ENCODE measurements at places on chromosomes 7 and 10. TPM values are rescaled to one million over a fixed set of nuclear protein-coding genes. Genes with fewer than 3 reads are reported as not detected.
A peak's percentile ranks its signal among the peaks of the same experiment; 100 is the strongest.

- DNase-seq = peak; percentile 5
These were observed 7.3 kb downstream of the SFRP5 start for GRCh38 chr10:97764519-97764931.

DNA sequence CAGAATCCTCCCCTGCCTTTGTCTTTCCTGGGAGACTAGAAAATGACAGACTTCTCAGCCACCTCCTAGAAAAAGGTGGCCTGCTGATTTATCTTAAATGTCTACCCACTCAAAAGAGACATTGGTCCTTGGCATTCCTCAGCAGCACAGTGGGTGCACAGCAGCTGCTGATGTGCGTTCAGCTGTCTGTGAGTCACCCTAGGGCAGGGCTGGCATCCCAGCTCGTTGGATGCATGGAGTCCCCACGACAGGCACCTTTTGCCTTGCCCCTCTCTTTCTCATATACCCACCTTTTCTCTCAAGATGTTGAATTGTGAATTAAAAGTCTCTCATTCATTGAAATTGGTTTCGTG, 113.0 kb downstream of the DOCK1 start:
- no peak for DNase-seq

- DNase-seq = no peak
These were observed 3.1 kb downstream of the ZNF786 start for GRCh38 chr7:149087376-149087775.

GRCh38 chr10:2985729-2986232, 81.6 kb upstream of the PFKP start:
- peak; percentile 61 for DNase-seq

DNA sequence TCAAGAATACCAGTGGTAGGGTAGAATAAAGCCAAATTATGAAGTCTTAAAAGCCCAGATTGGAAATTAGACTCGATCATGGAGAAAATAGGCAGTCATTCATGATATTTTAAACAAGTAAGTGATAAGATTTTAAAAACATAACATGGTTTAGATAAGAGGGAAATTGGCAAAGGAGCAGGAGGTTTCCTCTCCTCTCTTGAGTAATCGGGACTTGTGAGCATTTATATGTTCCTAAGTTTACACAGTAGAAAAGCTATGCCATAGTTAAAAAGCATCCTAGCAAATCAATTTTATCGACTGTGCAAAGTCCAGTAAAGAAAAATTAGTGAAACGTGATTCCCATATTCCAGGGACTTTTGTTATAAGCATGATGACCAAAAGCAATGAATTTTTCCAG, 313.2 kb downstream of the AHR start:
- DNase-seq = no peak

OPN4 gene
- not detected for total RNA-seq

GRCh38 chr7:97401398-97401797, 283.9 kb downstream of the SDHAF3 start:
- no peak for DNase-seq

ADARB2 gene
- total RNA-seq = 0.18 TPM

GRCh38 chr7:20798081-20798693, 11.5 kb upstream of the SP8 start:
- no peak for DNase-seq

REEP3 gene
- total RNA-seq = 44.6 TPM

GRCh38 chr7:46939089-46939488, 642.8 kb downstream of the TNS3 start:
- no peak for DNase-seq

- DNase-seq = peak; percentile 44
These were observed 117.2 kb downstream of the ANLN start for GRCh38 chr7:36506820-36507219.

DNA sequence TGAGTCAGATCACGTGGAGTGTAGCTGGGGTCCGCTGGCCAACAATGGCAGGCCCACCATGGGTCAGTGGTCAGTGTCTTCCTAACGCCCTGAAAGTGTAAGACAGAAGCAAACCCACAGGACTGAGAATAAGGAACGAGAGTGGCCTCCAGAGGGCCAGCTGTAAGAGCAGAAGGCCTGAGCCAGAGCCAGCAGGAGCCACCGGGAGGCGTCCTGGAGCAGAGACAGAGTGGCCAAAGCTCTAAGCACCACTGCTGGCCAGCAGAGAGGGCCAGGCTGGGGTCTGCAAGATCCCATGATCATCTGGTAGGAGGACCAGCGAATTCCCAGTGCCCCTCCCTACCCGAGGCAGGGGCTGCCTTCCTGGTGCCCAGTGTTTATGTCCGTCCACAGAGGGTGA, 9.2 kb downstream of the CCDC201 start:
- DNase-seq = no peak

DNA sequence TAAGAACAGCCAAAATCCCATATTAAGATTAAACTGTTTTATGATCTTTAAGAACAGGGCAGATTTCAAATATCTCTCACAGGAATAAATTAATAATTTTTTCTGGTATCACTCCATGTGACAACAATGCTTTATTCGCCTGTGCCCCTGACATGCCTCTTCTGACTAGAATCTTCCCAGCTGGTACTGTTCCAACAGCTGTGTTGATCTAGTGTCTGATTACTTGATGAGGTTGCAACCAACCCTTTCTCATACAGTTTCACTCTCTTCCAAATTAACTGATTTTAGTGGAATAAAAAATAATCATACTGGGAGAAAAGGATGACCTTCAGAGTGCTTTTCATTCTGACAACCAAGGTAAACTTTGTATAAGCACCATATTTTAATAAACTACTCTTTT, 151.9 kb downstream of the CHRM2 start:
- no peak for DNase-seq

LIPM gene
- total RNA-seq = not detected

GRCh38 chr7:157625973-157626742, 289.4 kb downstream of the DNAJB6 start:
- no peak for DNase-seq

GPRIN2 gene
- total RNA-seq = 2.2 TPM

DNA sequence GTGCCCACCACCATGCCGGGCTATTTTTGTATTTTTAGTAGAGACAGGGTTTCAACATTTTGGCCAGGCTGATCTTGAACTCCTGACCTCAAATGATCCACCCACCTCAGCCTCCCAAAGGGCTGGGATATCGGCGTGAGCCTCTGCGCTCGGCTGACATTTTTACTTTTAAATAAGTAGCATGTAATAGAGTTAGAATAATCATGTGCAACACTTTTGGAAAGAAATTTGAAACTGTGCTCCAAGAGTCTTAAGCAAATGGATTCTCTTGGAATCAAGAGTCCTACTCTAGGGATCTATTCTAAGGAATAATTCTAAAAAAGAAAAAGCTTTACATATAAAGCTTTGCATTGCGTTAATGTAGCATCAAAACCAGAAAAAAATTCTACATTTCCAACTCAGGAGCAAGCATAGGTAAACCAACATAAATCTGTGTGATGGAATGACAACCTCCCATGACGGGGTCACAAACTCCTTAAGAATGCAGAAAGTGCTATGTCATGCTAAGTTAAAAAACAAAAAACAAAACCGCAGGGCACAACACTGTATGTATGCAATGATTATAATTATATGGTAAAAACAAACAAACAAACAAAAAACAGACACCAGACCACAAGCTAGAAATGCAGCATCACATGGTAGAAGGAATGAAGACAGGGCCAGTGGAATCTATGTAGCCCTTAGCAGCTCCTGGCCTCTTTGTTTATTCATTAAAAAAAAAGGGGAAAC, 98.7 kb downstream of the RNF216 start:
- no peak for DNase-seq

- no peak for DNase-seq
These were observed 227.4 kb downstream of the TCERG1L start for GRCh38 chr10:131083915-131084790.

DNA sequence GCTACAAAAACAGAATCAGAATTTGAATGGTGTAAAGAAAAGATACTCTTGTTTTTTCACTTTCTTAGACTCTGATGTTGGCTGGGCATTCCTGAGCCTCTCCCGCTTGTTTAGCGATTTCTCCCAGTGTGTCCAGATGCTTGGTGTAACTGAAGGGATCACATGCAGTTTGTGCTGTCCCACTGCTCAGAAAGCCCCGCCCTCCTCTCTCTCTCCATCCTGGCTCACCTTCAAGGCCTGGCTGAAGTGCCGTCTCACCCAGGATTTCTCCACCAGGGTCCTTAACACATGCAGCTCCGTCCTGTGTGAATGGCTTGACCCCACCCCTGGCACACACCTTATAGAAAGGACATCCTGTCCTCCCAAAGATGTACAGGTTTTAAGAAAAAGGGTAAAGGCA, 437.1 kb downstream of the LRMDA start:
- DNase-seq = no peak

DNA sequence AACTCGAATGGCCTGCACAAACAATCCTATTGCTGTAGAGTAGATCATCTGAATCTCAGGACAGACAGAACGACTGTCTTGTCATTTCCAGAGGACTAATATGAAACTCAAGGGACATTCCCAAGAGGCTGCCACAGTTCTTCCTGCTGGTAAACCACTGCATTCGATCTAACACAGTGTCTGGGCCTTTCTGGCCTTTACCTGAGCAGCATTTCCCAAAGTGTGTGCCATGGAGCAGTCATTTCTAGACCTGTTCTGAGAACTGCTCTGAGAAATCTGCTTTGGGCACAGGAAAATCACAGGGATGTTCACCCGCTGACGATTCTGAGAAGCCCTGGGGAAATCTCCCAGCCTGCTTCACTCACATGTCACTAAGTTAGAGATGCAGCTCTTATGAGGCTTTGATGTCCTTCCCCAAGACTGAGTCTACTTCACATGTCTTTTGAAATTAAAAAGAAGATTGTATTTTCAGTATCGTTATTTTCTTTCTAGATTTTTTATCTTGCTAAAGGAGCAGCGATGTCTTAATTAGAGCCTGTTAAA, 18.4 kb downstream of the GPNMB start:
- DNase-seq = no peak

PHKG1 gene
- not detected for total RNA-seq

GRCh38 chr7:117623606-117624005, 143.8 kb downstream of the CFTR start:
- DNase-seq = no peak

GRCh38 chr10:73910401-73910763, 550 bp upstream of the PLAU start:
- DNase-seq = no peak

GRCh38 chr10:103845972-103846371, 9.4 kb downstream of the SH3PXD2A start:
- DNase-seq = no peak

DNA sequence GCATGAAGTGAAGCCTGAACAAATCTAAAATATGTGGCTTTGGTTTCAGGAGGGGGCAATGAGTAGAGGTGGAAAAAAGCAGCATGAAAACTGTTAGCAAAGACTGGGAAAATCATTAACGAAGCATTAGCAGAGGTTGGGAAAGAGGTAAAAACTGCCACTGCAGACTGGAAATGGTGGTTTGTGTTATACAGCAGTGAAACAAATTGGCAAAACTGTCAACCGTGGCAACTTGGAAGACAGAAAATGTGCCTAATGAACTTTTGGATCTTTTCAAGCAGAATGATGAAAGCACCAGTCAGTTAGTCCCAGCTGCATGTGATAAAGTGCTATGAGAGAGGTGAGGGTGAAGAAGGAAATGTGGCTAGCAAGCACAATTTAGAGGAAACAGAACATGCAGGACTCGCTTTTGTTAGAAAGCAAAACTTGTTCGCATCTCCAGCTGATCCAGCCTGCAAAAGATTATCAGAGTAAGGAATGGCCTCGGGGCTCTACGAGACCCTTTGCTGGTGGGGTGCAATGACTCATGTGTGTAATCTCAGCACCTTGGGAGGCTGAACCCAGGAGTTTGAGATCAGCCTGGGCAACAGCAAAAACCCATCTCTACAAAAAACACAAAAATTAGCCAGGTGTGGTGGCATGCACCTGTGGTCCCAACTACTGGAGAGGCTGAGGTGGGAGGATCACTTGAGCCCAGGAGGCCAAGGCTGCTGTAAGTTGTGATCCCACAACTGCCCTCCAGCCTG, 45.7 kb downstream of the SKIDA1 start:
- no peak for DNase-seq

DNA sequence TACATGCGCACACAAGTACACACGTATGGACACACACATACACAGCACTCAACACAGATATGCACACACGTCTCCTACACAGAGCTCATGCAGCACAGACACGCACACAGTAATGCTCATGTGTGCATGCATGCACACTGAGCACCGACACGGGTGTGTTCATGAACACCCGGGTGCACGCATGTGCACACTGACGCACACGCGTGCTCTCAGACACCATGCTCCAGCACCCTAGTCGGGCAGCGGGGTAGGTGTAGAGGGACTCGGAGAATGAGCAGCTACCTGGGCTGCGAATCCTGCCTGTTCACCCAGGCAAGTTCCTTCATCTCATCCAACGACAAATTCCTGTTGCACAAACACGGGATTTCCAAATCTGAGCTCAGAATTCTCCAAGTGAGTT, 184.7 kb downstream of the MAD1L1 start:
- no peak for DNase-seq

DNA sequence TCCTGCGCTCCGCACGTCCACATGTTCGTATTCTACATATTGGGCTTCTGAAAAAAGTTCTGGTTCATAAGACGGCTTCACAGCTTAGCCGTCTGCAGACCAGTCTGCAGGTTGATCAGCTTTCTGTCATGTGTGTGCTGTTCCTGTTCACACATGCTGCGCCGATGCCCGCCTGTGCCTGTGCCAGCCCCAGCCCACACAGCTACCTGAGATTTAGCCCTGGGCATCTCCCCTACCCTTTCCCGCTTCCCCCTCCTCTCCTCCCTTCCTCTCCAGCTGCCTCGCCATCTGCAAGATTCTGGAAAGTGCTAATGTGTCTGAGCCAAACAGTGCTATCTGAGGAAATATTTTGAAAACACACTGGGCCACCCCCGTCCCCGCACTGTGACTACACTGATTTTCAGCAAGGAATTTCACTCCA, 7.1 kb downstream of the CHST3 start:
- no peak for DNase-seq

- DNase-seq = peak; percentile 34
These were observed 773.2 kb upstream of the LRRN3 start for GRCh38 chr7:110317541-110318265.

- DNase-seq = no peak
These were observed 757.1 kb downstream of the AUTS2 start for GRCh38 chr7:70355198-70356020.

GRCh38 chr7:138228769-138229168, 152.5 kb downstream of the AKR1D1 start:
- no peak for DNase-seq

DNA sequence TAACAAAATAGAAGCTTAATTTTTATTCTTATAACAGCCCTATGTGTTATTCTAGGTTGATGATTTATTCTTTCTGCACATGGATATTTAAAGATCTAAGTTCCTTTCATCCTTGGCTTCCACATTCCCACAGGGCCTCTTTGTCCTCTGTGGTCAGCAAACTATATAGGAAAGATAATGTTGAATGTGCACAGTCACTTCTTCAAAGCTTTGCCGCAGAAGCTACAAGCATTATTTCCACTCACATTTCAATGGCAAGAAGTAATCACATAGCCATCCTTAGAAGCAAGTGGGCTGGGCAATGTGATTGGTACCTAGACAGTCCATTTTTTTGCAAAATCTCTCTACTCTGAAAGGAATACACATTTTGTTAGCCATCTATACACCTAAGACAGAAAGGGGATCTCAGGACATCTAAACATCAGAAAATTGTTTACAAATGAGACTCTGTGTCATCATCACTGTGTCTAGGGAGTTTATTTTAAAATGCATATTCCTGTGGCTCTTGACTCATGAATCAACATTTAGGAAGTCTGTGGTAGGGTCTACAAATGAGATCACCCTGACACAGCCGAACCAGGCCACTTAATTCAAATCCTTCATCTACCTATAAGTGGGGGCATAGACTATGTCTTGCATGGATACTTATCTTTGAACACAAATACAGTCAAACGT, 1060.5 kb downstream of the XPNPEP1 start:
- DNase-seq = peak; percentile 67
